Stimulated activated CD4-positive, alpha-beta T cell treated with anti-CD3 and anti-CD28 coated beads, Interleukin-1b, Interleukin-23, amount 100 ng/mL, for 1 hour (primary cell): ENCODE measurements at places on chromosomes 5 and 9.

DNA sequence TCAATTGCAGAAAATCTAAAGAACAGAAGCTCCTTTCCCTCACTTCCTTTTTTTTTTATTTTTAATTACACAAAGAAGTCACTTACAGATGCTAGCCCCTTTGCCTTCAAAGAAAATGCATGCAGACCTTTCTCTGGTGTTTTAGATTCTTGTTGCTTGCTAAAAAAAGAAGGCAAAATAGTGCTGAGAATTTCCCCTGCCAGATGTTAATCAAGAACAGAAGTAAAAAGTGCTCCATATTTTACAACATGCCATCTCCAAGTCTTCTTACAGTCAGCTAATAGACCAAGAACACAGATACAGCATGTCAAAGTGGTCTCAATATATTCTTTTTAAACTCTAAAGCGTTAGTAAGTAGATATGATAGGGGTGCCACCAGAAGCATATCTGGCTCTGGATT, 142.8 kb upstream of the RGMB start:
- DNase-seq, result no peak

DNA sequence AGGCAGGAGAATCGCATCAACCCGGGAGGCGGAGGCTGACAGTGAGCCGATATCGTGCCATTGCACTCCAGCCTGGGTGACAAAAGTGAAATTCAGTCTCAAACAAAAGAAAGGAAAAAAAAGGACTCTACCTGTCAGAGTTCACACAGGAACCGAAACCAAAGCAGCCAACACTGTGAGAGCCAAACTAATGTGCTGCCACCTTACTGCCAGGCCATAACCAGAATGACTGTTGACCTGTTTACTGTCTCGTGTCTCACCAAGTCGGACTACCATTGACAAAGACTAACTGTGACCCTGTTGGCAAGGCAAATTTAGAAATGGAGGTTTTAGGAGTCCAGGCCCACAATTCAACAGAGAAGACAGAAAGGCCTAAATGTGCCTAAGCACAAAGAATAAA, 112.4 kb downstream of the ANXA2R start:
- no peak for DNase-seq

DNA sequence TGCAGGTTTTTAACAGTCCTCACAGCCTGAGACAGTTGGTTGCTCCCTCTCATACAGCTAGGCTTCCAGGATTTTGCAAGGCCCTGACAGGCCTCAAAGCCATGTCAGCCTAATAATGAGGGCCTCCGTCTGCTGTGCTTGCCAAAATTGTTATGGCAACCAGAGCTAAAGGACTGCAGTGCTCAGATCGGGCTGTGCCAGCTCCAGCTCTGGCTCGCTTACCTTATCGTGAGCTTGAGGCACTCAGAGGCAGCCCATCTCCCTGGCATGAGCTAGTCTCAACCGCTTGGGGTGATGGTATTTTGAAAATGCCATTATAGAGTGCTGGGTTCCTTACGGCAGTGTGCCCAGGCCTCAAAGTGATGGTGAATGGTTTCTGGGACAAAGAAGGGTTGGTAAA, 8.4 kb downstream of the MTAP start:
- DNase-seq, result no peak

- DNase-seq, result peak; percentile 96
Observed at GRCh38 chr5:141923448-141924313, at the start of gene DELE1. DELE1 (plus strand) TSS chr5:141923871; CDS start chr5:141923942, 71 bp downstream.

DNA sequence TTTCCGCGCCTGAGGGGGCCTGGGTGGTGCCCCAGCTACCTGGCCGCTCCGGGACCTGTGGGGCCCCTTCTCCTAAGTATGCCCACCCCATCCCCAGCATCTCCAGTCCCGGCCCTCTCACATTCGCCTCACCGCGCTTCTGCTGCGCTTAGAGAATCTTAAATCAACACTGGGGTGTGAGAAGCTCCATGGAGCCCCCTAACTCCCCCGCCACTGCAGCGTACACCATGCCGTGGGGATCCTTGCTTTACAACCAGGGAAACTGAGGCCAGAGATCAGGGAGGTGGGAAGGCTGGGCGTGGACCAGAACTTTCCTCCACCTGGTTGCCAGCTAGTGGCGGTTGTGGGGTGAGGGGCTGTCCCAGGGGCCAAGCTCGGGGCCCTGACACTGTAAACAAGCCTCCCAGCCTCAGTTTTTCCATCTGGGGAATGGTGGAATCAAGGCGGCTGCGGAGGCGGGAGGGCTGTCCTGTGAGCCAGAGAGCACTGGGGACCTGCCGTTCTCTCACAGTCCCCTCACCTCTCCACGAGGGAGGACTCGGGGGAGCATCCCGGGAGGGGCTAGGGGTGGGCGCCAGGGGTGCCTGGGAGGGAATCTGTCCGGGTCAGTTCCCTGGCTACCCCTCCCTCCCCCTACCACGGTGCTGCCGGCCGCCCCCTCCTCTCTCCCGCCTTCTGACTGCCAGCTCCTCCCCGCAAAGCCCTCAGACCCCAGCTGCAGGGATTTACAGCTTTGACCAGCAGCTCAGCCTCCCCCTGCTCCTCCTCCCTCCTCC, 161.2 kb downstream of the C9orf50 start:
- no peak for DNase-seq

- no peak for DNase-seq
Observed at GRCh38 chr5:122858451-122858850, 13.0 kb downstream of the SNX24 start.

DNA sequence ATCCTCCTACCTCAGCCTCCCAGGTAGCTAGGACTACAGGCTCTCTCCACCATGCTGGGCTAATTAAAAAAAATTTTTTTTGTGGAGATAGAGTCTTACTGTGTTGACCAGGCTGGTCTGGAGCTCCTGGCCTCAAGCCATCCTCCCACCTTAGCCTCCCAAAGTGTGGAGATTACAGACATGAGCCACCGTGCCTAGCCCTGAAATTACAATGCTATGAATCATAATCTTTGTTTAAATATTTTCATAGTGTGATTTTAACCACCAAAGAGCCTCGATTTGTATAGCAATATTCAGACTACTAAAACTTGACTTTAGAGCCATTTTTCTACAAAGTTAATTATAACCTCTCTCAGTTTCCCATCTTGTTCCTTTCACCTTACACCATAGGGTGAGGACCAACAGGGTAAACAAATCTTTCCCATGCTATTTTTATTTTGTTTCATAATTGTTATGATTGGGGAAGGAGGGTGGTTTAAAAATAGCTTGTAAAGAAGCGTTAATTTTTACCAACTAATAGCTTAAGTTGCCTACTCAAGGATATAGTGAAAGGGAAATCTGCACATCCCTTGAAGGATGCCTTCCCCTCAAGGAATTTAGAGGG, 32.7 kb downstream of the UBE2D2 start:
- no peak for DNase-seq
